ENCODE measurements at places on chromosomes 16 and 17.
A peak's percentile ranks its signal among the peaks of the same experiment; 100 is the strongest.

- DNase-seq = no peak
Measured at GRCh38 chr16:58516768-58517107, 1.4 kb downstream of the SETD6 start.

DNA sequence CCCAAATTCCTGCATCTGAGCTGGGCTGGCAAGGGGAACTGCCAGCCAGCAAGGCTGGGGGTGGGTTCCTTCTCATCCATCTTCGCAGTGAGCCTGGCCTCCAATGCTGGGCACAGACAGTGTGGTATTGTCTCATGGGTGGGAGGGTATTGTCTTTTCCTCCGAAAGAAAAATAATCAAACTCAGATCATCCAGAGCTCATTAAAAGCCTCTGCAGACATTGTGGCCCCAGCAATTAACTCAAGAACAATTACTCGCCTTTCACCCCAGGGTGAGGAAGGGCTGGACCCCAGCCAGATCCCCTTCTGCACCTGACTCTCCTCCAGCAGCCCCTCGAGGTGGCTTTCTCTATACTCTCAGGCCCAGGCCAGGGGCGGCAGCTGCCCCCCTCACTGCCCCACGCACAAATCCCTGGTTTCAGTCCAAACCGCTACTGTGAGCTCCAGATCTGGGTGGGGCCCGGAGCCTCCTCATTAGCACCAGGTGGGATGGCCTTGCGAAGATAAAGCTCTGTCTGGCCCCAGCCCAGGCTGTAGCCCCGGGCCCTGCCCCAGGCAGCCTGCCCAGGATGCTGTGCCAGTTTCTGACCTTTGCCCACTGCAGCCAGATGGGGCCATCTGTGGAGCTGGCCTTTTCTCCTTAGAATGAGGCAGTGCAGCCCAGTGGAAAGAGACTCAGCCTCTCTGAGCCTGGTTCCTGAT is 2.3 kb upstream of the KRT15 start:
- no peak for DNase-seq

DNA sequence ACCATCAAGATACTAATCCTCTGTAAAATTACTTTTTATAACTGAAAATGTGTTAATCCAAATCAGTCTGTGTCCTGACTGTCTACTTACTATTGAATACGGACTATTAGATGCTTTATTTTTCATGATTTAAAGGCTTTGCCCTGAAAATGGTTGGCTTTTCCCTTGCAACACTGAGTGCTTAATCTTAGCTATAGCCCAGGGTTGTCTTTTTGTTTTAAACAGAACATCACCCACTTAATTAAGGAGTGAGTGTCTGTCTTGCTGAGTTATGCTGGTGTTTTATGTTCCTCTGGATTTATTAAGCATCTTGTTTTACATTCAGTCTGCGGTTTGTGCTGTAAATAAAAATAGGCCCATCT is 11.0 kb downstream of the FTO start:
- DNase-seq = no peak

DNA sequence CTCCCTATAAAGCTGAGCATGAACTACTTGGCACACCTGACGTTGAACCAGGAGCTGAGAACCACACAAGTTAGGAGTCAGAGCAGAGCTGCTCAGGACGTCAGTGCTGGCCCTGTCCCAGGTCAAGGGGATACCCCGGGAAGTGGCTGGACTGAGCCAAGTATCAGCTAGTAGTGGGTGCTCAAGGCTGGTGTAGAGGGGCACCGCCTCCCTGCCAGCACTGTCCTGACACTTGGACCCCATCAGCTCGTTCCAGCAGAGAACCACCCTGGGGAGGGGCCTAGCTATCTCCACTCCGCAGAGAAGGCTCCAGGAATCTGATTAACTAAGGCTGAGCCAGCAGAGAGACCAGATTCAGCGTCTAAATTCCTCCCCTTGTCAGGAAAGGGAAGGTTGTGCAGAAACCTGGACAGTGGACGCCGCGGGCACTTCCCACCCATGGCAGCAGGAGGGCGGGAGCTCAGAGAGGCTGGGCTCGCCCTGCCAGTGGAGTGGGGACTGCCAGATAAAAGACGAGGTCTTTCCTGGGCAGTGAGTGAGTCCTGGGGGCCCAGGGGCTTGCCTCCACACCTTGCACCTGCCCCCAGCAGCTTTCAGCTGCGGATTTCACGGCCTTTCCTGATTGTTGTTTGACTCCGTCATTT is 21.0 kb downstream of the C16orf90 start:
- DNase-seq = no peak

DNA sequence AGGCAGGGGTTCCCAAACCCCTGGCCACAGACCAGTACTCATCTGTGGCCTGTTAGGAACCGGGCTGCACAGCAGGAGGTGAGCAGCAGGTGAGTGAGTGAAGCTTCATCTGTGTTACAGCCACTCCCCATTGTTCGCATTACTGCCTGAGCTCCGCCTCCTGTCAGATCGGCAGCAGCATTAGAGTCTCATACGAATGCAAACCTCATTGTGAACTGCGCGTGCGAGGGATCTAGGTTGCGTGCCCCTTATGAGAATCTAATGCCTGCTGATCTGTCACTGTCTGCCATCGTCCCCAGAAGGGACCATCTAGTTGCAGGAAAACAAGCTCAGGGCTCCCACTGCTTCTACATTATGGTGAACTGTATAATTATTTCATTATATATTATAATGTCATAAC is 25.1 kb upstream of the RMI2 start:
- DNase-seq = no peak

GRCh38 chr17:1229349-1229899 is 40.8 kb upstream of the BHLHA9 start:
- peak; percentile 18 for DNase-seq

- no peak for DNase-seq
Measured at GRCh38 chr16:50948268-50948930, 202.7 kb downstream of the SALL1 start.

GRCh38 chr16:58409316-58409973 is 17.2 kb downstream of the GINS3 start:
- DNase-seq = no peak

DNA sequence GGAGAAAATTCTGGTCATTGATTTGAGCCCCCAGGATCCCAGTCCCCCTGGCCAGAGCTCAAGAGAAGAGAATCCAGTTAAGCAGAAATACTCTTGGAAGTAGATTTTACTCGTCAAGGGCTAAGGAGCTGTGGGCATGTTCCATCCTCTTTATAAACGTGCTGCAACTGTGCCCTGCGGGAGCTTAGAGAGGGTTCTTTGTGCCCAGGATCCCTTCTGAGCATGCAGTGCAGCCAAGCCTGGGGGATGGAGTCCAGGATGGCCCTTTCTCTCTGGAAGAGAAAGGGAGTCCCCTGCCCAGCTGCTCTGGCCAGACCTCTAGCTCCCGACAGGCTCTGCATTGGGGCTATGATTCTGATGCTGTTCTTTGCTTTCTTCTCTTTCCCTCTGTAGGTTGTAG is 9.5 kb upstream of the LGALS9 start:
- DNase-seq = no peak

DNA sequence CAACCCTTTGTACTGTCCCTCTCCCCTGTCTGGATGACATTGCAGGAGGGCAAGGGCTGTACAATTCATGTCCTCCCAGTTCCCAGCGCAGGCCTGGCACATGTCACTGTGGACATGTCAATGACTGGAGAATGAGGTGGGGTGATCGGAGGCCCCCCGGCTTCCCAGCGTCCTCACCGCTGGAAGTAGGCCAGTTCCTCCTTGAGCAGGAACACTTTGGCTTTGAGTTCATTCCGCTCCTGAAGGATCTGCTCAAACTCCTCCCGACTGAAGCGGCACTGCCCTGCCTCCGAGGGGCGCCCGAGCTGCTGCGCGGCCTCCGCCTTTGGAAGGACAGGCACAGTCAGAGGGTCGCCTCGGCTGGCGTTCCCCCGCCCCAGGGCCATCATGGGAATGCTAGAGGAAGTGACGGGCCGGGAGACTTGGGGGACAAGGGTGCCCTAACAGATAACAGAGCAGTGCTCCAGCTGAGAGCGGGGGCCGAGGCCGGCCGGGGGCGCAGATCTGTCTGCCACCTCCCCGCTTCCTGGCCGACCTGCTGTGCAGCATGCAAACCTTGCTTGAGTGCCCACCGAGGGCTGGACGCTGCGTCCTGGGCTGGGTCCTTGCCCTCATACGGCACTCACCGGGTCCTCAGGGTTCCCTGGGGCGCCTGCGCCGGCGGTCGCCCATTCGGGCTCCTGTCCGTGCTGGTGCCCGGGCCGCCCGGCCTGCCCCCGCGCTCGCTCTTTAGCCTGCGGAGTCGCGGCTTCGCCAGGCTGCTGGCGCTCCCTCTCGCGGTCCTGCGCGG is 1.3 kb downstream of the RILP start:
- DNase-seq = no peak

DNA sequence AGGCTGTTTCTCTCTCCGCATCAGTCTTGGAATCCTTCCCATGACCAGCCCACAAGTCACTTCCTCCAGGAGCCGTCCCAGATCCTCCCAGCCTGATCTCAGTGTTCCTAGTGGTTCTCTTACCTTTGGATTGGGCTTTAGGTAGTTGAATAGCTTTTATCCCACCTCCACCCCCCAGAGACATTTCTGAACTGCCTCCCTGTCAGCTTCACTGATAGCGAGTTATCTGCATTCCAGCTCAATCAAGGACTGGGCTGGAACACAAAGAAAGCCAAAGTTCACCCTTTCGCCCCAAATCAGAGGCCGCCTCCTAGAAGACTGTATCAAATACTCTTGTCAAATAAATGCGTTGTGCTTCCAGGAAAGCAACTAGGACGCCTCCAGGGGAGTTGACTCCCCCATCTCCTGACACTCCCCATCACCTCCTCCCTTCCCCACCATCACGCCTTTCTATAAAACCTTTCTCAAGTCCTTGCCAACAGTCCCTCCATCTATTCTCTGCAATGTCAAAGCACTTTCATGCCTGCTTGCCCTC is 72.7 kb downstream of the TMEM132E start:
- no peak for DNase-seq

DNA sequence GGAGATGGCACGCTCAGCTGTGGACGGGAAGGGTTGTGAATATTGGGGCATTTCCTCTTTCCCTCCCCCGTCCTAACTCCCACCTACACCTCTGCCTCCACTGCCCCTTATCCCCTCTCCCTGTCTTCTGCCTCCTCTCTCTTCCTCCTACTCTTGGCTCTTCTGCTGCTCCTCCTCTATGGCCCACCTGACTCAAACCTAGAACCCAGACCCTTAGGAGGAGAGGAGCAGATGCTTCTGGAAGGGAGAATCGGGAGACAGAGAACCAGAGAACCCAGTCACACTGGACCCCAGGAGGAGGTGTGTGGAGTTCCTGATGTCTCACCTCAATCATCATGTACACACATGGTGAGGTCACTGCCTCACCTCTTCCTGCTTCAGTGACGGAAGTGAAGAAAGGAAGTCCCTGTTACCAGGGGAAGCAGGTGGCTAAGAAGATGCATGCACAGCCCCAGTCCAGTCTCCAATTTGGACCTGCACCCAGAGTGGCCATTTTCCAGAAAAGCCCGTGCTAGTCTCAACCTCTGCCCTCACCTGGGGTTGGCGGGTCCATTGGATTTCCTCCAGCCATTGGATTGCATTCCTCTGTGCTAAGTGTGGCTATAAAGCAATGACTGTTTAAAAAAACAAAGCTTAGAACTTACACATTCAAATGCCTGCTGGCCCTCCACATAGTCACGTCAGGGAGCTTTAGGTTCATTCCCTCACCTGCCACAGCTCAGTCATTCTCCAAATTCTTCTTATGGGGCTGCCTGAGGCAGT is 4.0 kb downstream of the RNF222 start:
- DNase-seq = no peak

DNA sequence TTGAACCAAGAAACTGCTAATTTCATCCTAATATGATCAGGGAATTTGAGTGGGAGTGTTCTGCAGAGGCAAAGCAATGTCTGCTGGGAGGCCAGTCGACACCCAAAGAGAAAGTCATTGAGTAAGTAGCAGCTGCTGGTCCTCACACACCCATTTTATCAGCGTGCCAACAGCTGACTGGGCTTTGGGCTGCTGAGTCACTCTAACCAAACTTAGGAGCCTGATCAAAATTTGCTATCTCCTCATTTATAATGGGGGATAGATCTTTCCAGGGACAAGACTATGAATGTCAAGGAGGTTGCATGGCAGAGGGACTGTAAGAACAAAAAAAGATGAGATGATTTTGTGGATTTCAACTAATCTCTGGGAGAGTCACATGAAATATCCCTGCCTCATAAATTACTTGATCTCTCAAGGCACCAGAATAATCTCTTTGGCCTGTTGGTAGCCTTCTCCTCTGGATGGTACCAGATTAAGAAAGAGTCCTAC is 32.9 kb downstream of the CPSF4L start:
- peak; percentile 54 for DNase-seq

DNA sequence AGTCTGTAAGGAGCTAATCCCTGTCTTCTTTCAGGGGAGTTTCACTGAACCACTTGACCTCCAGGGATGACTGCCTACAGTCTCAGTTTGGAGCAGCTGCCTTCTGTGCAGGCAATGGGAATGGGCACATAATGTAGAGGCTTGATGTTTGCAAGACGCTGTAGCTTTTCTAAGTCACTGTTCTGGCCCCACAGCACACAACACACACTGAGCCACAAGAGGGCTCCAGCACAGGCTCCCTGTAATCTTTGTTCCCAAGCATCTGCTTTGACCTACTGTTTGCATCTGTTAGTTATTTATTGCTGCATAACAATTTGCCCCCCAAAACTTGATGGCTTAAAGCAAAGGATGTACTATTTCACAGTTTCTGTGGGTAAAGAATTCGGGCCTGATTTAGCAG is 419.0 kb upstream of the ASIC2 start:
- no peak for DNase-seq

DNA sequence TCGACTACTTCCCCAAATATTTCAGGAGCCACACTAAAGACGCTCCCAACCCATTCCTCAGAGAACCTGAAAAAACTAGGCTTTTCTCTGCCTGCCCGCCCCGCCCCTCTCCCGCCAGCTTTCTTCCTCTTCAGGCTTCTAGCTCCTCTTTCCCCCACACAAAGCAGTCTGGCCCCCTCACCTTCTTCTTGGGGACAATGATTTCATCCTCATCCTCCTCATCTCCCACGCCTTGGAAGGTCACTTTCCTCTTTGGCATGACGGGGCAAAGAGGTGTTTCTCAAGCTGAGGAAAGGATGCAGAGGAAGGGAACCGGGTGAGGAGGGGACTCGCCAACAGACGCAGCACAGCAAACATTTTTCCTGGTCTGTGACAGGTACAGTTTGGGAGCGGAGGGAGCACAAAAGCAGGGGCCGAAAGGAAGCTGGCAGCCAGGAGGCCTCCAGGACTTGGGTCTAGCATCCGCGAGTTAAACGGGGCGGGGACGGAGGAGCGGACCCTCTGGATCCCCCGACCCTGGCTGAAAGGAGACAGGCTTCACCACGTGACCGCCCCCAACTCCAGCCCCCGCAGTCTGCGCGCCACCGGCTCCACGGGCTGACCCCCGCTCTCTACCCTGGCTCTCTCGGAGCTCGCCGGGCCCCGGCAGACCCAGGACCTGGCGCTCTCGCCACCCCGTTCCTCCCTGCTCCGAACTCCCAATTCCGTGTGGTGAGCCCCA is 525 bp downstream of the CD2BP2 start:
- no peak for DNase-seq

- no peak for DNase-seq
Measured at GRCh38 chr16:49491106-49491670, 117.6 kb downstream of the C16orf78 start.

- DNase-seq = no peak
Measured at GRCh38 chr17:34067011-34067410, 188.1 kb upstream of the CCL2 start.

- DNase-seq = peak; percentile 59
Measured at GRCh38 chr16:12458591-12459358, 344.9 kb downstream of the CPPED1 start.
